ENCODE measurements at places on chromosomes 13 and 19.

DNA sequence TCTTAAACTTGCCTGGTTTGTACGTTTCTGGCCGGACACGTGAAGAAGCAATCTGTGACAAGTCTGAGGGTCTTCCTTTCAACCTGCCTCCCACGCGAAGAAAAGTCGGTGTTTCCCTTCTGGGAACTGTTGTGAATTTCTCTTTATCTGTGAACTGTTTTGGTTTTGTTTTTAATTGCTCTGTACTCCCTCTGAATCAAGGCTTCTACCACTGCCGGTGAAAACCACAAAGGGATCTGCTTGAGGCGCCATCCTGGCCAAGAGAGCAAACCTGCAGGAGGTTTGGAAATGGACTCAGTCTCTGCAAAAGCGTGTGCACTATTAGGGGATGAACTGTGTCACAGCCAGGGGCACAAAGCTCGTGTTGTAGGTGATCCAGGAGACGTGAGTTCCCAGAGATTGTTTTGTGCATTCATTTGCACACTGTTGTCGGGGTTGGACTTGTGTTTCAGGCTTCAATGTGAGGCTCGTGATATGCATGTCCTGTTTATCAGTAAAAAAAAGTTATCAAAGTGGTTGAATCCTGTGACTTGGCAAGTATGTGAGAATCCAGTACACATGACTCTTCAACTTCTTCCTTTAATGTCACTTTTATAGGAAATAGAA, 9.7 kb downstream of the SIGLEC8 start:
- DNase-seq = no peak

- no peak for DNase-seq
These were observed 416.5 kb downstream of the EFNB2 start for GRCh38 chr13:106118996-106119395.

DNA sequence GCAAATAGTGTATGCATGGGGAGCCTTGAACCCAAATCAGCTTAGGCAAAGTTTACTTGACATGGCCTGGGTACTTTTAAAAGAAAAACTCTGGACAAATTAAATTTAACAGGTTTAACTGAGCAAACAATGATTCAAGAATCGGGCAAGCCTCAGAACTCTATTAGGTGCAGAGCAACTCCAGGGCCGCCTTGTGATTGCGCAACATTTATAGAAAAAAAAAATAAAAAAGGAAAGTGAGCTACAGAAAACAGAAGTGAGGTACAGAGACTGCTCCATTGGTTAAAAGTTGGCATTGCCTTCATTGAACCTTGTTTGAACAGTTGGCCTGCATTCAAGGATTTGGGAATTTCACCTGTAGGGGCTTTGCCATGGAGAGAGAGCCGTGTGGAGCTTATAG, 421.0 kb upstream of the TSHZ3 start:
- no peak for DNase-seq

DNA sequence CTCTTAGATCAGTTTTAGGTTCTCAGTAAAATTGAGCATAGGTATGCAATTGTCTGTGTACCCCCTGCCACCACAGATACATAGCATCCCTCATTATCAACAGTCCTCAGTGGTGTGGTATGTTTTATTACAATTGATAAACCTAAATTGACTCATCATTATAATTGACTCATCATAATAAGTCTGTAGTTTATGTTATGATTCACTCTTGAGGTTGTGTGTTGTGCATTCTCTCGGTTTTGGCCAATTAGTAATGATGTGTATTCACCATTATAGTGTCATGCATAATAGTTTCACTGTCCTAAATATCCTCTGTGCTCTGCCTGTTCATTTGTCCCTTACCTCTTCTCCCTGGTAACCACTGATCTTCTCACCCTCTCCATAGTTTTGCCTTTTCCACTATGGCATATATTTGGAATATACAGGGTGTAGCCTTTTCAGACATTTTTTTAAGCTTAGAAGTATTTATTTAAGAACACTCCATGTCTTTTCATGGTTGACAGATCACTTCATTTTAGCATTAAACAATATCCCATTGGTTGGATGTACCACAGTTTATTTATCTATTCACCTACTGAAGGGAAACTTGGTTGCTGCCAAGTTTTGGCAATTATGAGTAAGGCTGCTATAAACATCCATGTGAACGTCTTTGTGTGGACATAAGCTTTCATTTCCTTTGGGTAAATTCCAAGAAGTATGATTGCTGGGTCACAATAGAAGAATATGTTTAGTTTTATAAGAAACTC, 1620.6 kb upstream of the MIR17HG start:
- DNase-seq = no peak

DNA sequence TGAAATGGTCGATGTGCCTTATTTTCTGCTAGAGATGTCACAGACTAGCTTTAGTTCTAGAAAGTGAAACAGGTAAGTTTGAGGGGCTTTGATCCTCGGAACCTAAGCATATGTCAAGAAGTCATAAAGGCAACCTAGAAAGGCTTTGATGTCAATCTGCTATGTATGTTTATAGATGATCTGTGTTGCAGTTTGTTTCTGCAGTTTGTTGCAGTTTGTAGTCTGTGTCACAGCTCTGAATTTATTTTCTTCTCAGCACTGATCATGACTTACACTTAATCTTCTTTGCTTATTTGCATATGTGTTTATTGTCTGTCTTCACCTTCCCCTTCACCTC, 5.9 kb downstream of the LSM14A start:
- DNase-seq = no peak

DNA sequence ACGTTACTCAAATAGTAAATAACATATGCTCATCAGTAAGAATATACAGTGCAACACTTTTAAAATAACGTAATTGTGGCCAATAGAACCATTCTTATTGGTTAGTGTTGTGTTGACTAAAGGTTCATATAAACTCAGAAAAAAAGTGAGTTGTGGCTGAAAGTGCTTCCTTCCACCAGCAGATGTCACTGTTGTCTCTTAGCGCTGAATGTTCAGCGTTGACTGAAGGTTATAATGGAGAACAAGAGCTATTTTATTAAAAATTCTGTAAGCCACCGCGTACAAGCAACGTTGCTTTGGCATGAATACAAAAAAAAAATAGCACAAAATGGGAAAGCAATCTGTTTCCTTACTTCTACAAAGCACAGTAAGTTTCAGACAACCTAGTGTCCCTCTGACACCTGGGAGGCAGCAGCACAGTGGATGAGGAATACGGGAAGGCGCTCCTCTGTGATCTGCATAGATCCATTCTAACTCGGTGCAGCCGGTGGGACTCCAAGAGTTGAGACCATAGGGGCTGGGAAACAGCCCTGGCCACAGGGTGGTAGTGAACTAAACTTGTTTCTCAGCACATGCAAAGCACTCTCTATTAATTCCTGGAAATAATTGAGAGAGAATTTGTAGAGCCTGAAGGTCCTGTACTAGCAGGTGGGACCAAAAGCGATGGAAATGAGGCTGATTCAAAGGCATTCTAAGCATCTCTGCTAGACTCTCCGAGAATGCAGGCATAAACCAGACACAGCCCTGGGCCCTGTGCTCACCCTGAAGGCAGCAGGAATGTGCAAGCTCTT, 23.9 kb upstream of the OXGR1 start:
- peak; percentile 34 for DNase-seq

- DNase-seq = no peak
These were observed 1.4 kb downstream of the SH2D3A start for GRCh38 chr19:6765738-6766356.

DNA sequence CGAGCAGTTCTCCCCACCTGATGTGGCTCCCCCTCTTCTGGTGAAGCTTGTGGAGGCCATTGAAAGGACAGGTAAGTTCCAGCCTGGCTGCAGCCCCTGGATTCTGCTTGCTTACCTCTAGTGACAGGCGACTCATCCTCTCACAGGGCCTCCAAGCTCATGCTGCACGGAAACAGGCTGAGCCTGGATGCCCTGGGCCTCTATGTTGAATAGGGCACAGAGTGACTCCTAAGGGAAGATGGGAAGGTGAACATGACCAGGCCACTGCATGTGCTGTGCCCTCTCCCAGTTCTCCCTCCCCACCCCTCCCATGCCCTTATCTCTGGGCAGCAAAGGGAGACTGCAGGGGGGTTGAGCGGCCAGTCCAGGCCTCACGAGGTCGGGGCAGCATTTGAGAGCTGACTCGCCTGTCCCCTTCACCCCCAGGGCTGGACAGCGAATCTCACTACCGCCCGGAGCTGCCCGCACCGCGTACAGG, 7.6 kb downstream of the PIK3R2 start:
- no peak for DNase-seq

DNA sequence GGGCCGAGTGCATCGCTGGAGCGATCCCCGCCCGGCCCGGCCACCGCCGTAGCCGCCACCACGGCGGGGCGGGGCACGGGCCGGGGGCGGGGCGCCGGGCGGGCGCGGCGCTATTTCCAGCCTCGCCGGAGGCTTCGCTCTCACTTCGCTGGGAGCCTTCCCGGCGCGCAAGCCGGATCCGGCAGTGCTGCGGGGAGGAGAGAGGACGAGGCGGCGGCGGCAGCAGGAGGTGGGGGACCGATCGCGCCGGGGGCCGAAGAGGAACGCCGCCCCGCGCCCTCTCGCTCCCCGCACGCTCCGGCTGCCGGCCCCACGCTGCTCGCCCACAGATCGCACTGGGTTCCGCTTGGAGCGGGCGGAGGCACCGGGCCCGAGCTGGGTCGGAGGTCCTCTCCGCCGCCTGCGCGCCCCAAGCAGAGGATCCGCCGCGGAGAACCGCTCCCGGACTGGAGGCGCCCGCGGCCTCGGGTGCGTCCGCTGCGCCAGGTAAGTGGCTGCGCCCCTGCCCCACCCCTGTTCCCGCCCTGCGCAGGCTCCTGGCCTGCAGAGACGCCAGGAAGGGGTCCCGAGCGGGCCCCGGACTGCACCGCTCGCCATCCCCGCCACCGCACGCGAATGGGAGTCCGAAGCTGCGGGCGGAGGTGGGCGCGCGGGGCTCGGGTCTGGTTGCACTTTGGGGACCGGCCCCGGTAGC, at the start of gene CHST8:
CHST8 (plus strand) TSS at position 143 of the 694 bp plus-strand sequence. CDS start 67,309 bp downstream, outside the sequence.
- DNase-seq = no peak

DNA sequence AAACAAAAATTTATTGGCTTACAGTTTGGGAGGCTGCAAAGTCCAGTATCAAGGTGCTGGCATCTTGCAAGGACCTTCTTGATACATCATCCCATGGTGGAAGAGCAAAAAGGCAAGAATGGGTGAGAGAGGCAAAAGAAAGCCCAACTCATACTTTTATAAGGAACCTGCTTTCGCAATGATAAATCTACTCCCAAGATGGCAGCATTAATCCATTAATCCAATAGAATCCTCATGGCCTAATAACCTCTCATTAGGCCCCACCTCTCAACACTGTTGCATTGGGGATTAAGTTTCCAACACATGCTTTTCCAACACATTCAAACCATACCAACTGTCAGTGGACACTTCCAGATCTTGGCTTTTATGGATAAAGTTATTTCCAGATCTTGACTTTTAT, 48.7 kb upstream of the ZNF507 start:
- no peak for DNase-seq

DNA sequence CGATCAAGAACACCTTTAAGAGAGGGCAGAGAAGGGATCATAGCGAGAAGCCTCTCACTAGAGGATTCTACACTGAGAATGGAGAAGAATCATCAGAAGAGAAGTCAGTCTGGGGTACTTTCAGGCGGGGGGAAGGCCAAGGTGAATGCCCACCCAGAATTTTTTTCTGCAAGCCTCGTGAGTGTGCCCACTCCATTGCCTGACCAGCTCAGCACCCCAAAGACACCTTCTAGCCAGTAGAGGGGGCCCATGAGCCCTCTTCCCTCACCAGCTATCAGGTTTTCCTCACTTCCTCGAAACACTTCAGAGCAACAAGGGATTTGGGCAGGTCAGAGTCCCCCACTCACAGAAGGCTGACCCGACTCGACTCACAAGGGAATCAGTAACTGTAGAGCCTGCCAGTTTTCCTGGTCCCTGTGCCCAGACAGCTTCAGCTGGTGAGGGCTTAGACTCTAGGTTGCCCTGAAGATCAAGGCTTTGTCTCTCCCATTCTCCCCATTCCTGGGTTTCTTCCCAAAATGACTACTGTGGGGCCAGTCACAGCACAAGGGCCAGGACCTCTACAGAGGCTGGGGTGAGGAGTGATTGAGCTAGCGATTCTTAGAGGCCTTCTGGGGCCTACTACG, 18.4 kb downstream of the NLRP13 start:
- DNase-seq = peak; percentile 13

GRCh38 chr19:44657211-44657921, 13.7 kb downstream of the PVR start:
- DNase-seq = no peak

DNA sequence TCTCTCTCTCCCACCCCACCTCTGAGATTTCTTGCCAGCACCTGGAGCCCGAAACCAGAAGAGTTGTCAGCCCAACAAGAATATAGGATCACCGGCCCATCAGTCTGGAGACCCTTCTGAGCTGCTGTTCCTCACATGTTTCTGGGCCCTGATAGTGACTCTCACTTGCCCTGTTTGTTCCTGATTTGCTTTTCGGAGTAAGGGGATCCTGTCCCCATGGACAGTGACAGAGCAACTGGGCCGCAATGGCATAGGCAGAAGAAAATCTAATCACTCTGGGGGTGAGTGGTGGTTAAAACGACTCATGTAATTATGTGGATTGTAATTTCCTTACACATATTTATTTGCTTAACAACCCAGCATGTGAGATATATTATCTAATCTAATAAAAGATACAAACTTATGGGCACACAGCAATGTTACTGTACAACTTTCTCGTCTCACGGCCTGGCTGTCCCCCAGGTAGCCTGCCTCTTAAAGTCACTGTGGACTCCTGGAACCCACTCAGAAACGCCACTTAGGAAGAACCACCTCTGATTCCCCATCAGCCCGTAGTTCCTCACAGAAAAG, 663 bp upstream of the SMAD9 start:
- peak; percentile 22 for DNase-seq

DNA sequence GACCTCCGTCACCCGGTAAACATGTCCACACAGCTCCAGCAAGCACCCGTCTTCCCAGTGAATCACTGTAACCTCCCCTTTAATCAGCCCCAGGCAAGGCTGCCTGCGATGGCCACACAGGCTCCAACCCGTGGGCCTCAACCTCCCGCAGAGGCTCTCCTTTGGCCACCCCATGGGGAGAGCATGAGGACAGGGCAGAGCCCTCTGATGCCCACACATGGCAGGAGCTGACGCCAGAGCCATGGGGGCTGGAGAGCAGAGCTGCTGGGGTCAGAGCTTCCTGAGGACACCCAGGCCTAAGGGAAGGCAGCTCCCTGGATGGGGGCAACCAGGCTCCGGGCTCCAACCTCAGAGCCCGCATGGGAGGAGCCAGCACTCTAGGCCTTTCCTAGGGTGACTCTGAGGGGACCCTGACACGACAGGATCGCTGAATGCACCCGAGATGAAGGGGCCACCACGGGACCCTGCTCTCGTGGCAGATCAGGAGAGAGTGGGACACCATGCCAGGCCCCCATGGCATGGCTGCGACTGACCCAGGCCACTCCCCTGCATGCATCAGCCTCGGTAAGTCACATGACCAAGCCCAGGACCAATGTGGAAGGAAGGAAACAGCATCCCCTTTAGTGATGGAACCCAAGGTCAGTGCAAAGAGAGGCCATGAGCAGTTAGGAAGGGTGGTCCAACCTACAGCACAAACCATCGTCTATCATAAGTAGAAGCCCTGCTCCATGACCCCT, 9.0 kb upstream of the CEACAM5 start:
- no peak for DNase-seq

All from NCI-H446 (cell line).